Thoracic aorta (tissue), 2 donors: ENCODE measurements at places on chromosomes 16 and 17. TPM values are rescaled to one million over a fixed set of nuclear protein-coding genes. Genes with fewer than 3 reads are reported as not detected.
A peak's percentile ranks its signal among the peaks of the same experiment; 100 is the strongest.

DNA sequence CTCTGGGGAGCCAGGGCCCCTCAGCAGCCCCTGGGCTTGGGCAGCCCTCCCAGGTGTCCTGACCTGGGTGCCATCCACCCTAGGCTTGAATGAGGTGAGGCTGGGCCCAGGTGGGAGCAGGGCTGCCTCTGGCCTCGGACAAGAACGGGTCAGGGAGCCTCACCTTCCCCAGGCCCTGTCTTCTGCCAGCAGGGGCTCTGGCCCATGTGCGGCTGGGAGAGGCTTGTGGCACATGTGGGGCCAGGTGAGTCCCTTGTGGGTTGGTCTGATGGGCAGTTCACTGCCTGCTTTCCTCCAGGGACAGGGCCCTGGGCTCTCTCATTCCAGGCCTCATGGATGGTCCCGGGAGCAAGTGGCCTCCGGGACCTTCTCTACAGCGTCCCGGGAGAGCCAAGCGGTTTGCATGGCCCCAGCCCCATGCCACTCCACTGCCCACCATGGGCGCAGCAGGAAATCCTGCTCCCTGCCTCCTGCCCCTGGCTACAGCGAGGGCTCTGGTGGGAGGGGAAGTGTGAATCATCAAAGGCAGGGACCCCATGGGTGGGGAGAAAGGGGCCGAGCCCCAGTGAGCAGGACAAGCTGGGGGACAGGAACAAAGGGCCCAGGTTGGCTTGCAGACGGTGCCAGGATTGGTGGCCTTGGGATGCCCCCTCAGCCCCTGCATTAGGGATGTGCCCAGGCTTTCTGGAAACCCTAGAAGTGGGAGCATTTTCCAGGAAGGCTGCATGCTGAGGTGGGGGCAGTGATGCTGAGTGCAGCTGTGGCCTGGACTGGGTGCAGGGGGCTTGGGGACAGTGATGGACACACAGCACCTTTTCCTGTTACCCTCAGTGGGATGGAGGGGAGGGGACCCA lies 12.2 kb downstream of the VASN start:
- H3K36me3 ChIP-seq: peaks cover 30% of the 10 kb centered on the region
- no peak overlapping the region for H3K4me3 ChIP-seq
- no peaks in the 10 kb centered on the region for H3K27me3 ChIP-seq
- H3K27ac ChIP-seq: peak overlapping the region; percentile 99
- peaks cover 68% of the 10 kb centered on the region for H3K4me1 ChIP-seq

DNA sequence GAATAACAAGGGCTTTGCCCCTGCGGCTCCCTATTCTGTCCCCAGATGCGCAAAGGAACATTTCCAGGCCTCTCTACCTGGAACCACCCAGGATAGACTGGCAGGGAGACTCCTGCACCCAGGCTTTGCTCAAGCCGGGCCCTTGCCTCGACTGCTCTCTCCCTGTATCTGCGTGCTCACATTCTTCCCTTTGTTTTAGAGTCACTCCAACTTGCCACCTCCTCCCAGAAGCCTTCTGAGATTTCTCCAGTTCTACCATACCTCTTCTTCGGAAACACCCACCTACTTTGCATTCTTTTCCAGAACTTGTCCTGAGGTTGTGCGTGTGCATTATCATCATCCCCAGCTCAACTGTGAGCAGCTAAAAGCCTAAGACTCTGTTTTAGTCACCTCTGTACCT lies 3.0 kb downstream of the CES5A start:
- DNase-seq: no peak
- H3K27ac ChIP-seq: no peak overlapping the region
- H3K36me3 ChIP-seq: no peaks in the 10 kb centered on the region

- no peaks in the 10 kb centered on the region for H3K36me3 ChIP-seq
- no peaks in the 10 kb centered on the region for H3K27me3 ChIP-seq
- H3K4me3 ChIP-seq: no peak overlapping the region
- no peak for DNase-seq
These were observed 147.0 kb downstream of the ENGASE start for GRCh38 chr17:79221597-79221996.

TEKT5 gene
- not detected for total RNA-seq

DNA sequence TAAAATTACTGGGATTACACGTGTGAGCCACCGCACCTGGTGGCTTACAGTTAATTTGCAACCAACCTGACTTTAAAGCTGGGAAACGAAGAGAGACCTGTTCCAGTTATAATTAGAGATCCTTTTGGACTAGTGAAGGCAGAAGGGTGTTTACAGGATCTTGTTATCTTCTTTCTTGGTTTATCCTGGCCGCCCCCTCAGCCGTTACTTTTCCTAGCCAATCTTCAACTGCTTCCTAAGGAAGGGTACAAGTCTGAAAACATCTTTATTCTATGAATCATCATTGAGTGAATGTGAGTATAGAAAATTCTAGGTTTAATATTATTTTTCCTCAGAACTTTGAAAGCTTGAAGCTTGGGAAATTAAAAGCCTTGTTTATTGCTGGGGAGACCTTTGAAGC lies 286.5 kb downstream of the SLC39A11 start:
- no peak overlapping the region for H3K4me3 ChIP-seq
- H3K4me1 ChIP-seq: no peaks in the 10 kb centered on the region
- no peaks in the 10 kb centered on the region for H3K36me3 ChIP-seq
- no peak for DNase-seq
- no peak overlapping the region for H3K27ac ChIP-seq
- H3K27me3 ChIP-seq: no peaks in the 10 kb centered on the region

DNA sequence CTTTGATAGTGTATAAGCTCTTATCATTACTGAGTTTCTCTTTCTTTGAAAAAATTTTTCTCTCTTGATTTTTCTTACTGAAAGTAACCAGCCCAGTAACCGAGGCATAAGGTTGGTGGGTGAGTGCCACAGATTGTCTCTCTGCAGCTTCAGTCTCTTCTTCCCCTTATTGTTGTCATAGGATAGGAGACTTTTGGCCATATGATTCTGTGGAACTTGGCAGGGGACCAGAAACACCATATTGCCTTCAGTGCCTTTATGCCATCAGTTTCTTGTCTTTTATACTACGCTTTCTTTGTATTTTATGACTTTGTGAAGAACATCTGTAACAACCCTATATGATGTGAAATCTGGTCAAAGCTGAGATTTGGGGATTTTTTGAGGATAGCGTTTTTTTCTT lies 341.6 kb upstream of the TBX2 start:
- H3K27me3 ChIP-seq: no peaks in the 10 kb centered on the region
- H3K4me3 ChIP-seq: no peak overlapping the region
- H3K27ac ChIP-seq: no peak overlapping the region
- H3K4me1 ChIP-seq: no peaks in the 10 kb centered on the region

GRCh38 chr17:54680410-54680809 lies 220.2 kb upstream of the TOM1L1 start:
- DNase-seq: no peak
- H3K4me3 ChIP-seq: no peak overlapping the region

HS3ST6 gene
- total RNA-seq: not detected

PTGES3L gene
- 2.0 TPM for total RNA-seq

SLC13A2 gene
- not detected for total RNA-seq

GRCh38 chr16:55491691-55492090 lies 12.7 kb downstream of the MMP2 start:
- no peak for DNase-seq
- H3K4me3 ChIP-seq: no peak overlapping the region
- H3K27me3 ChIP-seq: no peaks in the 10 kb centered on the region
- H3K27ac ChIP-seq: no peak overlapping the region
- H3K4me1 ChIP-seq: peaks cover 12% of the 10 kb centered on the region

DNA sequence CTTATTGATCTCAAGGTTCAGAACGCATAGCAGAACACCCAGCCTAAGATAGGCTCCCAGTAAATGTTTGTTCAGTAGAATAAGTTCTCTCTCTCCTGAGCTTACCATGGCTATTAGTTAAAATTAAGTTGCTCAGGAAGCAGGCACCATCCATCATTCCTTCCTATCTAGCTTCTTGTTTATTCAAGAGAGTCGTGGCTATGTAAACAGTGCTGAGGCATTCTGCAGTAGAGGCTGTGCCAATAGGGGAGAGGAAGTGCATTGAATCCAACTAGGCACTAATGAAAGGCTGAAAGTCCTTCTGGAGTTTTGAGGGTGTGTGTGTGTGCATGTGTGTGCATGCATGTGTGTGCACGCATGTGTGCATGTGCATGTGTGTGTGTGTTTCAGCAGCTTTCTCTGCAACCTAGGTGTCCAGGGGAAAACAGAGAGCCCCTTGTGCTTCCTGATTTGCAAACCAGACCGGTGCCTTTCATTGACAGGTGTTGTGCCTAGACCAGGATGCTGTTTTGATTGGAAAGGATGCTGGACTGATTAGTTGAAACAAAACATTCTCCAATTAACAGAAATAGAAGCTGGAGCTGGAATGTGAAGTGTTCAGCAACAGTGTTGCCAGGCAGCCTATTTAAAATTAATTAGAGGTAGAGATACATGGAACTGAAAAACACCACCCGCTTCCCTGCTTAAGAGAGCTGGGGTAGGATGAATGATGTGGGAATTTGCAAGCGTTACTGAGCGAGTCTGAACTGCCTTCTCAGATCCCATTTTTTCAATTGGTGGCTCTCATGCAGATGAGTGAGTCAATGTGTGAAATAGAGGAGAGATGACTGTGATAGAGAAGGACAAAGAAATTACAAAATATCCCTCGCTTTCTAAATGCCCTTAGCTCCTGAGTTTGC lies 103.3 kb upstream of the CLEC3A start:
- H3K4me1 ChIP-seq: peaks cover 43% of the 10 kb centered on the region
- H3K27ac ChIP-seq: peak overlapping the region; percentile 55
- no peak overlapping the region for H3K4me3 ChIP-seq
- DNase-seq: no peak

DNA sequence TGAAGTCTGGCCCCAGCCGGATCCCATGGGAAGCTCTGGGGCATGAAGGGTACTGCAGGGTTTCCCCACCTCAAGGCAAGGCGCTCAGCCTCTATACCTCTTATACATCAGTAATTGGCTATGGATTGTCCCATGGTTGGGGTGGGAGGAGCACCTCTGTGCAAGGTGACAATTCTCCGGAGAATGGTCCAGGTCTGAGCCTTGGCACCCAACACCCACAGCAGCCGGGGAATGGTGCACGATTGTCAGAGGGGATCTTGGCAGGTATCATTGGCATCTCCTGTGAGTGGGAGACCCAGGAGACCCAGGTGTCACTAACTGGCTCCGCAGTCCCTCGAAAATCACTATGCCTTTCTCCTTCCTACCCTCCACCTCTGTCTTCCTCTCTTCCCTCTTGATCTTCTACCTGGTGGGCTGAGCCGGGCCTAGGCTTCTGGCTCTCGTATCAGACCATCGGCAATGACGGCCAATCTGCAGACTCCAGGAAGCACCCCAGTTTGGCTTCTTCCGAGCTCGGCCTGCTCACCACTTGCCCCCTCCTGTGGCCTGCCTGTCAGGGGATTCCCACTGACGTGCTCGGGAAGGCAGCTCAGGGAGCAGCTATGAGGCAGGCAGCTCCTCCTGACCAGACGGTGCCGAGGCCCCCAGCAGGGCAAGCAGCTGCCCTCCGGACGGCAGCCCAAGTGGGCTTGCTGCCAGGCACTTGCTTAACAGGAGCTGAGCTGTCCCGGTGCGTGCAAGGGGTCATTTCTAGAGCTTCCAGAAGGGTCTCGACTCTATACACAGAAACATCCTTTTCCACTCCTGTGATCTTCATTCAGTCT lies 10.0 kb upstream of the CALB2 start:
- H3K4me3 ChIP-seq: no peak overlapping the region
- no peaks in the 10 kb centered on the region for H3K4me1 ChIP-seq
- H3K27me3 ChIP-seq: no peaks in the 10 kb centered on the region

DNA sequence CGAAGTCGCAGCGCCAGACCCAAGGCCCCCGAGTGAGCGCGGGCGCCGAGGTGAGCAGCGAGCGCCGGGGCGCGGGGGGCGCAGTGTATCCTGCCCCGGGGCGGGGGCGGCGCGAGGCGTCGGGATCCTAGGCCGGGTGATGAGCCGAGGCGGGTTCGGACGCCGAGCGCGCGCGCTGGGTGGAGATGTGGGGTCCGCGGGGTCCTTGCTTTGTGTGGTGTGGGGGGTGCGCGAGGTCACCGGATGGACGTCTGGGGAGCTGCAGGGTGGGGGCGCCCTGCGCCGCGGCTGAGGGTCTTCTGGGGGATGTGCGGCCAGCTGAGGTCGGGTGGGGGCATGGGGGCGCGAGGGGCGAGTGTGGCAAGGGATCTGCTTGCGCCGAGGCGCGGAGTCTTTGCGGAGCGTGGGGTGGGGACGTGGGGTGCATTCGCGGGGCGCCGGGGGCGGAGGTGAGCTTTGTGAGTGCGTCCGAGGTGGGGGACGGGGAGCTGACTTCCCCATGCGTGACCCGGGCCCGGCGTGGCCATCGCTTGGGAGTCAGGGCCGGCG lies 560 bp downstream of the RAI1 start:
- H3K4me3 ChIP-seq: peak overlapping the region; percentile 91
- no peaks in the 10 kb centered on the region for H3K36me3 ChIP-seq
- H3K27ac ChIP-seq: peak overlapping the region; percentile 89
- H3K4me1 ChIP-seq: peaks cover 23% of the 10 kb centered on the region
- H3K27me3 ChIP-seq: no peaks in the 10 kb centered on the region
- DNase-seq: no peak

SEZ6L2 gene
- 1.4 TPM for total RNA-seq

LRRC46 gene
- total RNA-seq: not detected

SECTM1 gene
- 16.7 TPM for total RNA-seq

GRCh38 chr17:39270923-39271322 lies 45.2 kb upstream of the STAC2 start:
- peaks cover 27% of the 10 kb centered on the region for H3K36me3 ChIP-seq
- no peak overlapping the region for H3K27ac ChIP-seq
- no peaks in the 10 kb centered on the region for H3K4me1 ChIP-seq
- H3K4me3 ChIP-seq: no peak overlapping the region

- H3K4me3 ChIP-seq: no peak overlapping the region
- H3K27ac ChIP-seq: no peak overlapping the region
- no peaks in the 10 kb centered on the region for H3K27me3 ChIP-seq
- DNase-seq: no peak
These were observed 32.0 kb downstream of the SMPD3 start for GRCh38 chr16:68416057-68417046.

- H3K4me1 ChIP-seq: no peaks in the 10 kb centered on the region
- H3K27ac ChIP-seq: no peak overlapping the region
- no peaks in the 10 kb centered on the region for H3K36me3 ChIP-seq
- no peaks in the 10 kb centered on the region for H3K27me3 ChIP-seq
- H3K4me3 ChIP-seq: no peak overlapping the region
- no peak for DNase-seq
These were observed 107.6 kb upstream of the MED13 start for GRCh38 chr17:62172492-62173291.

GRCh38 chr16:29825145-29826044 lies 5.1 kb downstream of the MVP start:
- H3K4me3 ChIP-seq: peak overlapping the region; percentile 60
- H3K36me3 ChIP-seq: peaks cover 2% of the 10 kb centered on the region
- peaks cover 60% of the 10 kb centered on the region for H3K4me1 ChIP-seq
- no peak for DNase-seq
- H3K27ac ChIP-seq: peak overlapping the region; percentile 87
